ENCODE measurements at places on chromosomes 7 and 10.

GRCh38 chr7:47778153-47778661 is 170.1 kb downstream of the PKD1L1 start:
- DNase-seq: no peak

DNA sequence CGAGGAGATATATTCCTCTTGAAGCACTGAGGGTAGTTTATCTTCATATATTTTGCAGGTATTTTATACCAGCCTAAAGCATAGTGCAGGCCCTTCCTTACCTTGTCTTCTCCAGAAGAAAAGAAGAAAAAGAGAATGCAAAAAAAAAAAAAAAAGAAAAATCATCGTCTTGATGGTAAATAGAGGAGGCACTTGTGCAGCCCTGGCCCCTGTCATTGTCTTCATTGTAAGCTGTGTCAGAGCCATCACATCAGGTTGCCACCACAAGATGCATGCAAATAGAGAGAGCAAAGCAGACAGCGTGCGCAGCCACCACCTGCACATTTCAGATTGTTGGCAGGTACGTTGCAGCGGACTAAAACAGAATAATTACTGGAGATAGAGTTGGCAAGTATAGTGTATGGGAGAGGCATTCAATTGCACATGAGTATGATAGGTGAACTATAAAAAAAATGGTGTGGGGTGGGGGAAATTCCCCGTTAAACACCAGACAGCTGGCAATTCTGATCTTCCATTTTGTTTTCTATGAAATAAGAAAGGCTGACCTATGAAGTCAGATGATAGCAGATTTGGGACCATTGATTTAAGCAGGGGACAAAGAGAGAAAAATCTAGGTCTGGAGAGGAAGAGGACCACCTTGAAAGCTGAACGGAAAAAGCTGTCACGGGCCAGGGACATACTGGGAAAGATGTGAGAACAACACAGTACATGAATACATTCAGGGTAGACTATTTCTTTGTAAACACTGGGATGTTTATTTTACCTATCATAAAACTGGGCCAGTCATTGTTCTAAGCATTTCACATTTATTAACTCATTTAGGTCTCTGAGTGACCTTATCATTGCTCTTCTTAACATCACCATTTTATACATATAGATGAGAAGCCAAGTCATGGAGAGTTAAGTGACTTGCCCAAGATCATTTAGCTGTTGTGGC is 306.3 kb upstream of the SP8 start:
- DNase-seq: no peak

- DNase-seq: no peak
These were observed 824 bp downstream of the RELN start for GRCh38 chr7:103988468-103989199.

DNA sequence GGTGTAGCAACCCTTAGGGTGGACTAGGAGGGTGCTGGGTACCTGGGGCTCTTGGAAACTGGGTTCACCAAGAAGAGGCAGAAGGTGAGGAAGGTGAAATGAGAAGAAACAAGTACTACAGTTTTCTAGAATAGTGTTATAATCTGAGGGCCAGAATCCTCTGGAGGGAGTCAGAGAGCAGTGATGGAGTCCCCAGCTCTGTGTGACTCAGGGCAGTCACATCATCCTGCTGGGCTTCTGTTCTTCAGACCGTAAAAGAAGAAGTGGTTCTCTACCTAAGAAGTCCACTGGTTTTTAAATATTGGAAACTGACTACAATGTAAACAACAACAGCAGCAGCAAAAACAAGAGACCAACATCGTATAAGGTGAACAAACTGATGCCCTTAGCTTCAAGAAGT is 197.3 kb downstream of the PRPF18 start:
- no peak for DNase-seq

- peak; percentile 33 for DNase-seq
These were observed 112.7 kb downstream of the SLIT1 start for GRCh38 chr10:97072851-97073665.

- no peak for DNase-seq
These were observed 42.3 kb downstream of the TBXAS1 start for GRCh38 chr7:139871331-139871730.

DNA sequence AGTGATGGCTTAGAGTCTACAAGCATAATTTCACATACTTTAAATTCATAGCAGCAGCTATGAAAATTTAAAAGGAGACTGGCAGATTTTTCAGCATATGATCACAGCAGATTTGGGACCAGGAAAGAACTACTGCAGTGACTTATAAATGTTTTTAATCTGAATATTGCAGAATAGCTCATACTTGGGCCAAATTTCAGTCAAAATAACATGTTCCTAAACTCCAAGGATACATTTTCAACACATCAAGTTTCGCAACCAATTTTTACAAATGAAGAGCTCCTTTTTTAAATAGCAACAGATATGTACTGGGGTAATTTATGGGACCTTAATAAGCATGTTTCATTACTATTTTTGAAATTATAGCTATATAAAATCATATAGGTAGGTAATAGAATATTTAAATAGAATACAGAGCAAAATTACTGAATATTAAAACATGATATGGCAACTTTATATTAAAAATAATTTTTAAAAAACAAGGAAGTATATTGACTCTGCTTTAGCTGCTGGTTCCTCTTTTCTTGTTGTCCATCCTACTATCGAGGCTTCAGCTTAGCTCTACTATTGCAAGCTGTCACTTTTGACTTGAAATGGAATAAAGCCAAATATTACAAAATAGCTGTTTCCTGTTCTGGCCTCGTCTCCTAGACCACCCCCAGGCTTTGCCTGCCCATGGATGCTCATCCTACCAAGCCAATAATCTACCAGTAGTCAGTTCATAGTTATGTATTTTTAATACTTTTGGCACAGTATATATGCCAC is 123.1 kb downstream of the NRBF2 start:
- no peak for DNase-seq

- no peak for DNase-seq
These were observed 263.9 kb upstream of the FZD1 start for GRCh38 chr7:90999989-91000979.

- DNase-seq: no peak
These were observed 172.5 kb upstream of the TRIM24 start for GRCh38 chr7:138287549-138287948.

- DNase-seq: no peak
These were observed 423.9 kb downstream of the CALN1 start for GRCh38 chr7:71988201-71988600.

DNA sequence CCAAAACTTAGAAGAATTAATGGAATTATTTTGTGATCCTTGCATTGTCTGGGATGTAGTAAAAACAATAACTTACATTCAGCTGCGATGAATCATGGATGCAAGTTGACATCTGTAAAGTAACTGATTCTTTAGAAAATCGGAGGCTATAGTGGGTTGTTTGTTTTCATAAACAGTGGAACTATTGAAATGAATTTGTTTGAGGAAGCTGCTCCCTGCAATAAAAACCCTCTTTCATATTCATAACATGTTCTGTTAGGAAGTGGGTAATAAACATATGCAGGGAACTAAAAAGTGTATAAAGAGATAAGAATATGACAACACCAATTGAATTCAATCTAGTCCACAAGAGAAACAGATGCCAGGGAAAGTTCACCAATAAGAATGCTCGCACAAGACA is 53.6 kb downstream of the AGMO start:
- no peak for DNase-seq

- DNase-seq: no peak
These were observed 201.2 kb downstream of the PTN start for GRCh38 chr7:137142376-137142775.

- no peak for DNase-seq
These were observed 102.8 kb downstream of the ARHGAP22 start for GRCh38 chr10:48501787-48502771.

GRCh38 chr7:151251689-151252560 is 3.4 kb upstream of the SMARCD3 start:
- no peak for DNase-seq

GRCh38 chr10:4780782-4781181 is 45.2 kb upstream of the AKR1E2 start:
- no peak for DNase-seq

- no peak for DNase-seq
These were observed 8.1 kb downstream of the DDC start for GRCh38 chr7:50557099-50557498.

- DNase-seq: no peak
These were observed 6.5 kb upstream of the GIMAP8 start for GRCh38 chr7:150443793-150444540.

- DNase-seq: no peak
These were observed 119.5 kb downstream of the RNF216 start for GRCh38 chr7:5661942-5662341.

GRCh38 chr7:17681965-17682364 is 258.3 kb downstream of the SNX13 start:
- no peak for DNase-seq

GRCh38 chr10:68861253-68861652 is 33.9 kb downstream of the STOX1 start:
- DNase-seq: no peak

DNA sequence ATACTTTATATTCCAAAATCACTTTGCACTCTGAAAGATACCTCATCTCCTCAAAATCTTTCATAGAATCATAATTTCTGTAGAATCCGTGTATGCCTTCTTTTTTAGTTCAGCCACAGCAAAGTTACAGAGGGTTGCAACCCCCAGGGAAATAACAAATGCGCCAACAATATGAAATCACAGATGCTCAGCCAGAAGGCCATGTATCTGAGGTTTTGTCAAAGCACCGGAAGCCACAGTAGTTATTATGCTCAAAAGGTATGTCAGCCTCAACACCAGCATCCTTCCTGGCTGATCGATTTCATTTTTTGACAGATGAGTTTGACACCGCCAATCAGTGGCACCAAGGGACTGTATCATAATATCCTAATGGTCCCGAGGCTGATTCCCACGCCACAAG is 204.1 kb downstream of the KCNMA1 start:
- DNase-seq: no peak

DNA sequence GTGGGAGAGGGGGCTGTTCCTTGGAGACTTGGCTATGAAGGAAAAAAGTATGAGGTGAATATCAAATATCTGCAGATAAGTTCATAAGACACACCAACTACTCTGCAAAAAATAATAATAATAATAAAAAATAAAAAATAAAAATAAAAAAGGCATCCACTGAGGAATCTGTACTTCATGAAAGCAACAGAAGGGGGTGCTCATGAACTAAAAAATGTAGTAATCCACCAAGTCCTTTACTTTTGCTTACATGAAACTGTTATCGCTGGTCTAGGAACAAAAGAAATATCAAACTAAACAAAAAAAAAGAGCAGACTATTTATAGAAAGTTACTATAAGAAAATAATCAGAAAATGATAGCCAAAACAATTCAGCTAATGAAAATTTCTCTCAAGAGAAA is 579.0 kb downstream of the PHTF2 start:
- DNase-seq: no peak

DNA sequence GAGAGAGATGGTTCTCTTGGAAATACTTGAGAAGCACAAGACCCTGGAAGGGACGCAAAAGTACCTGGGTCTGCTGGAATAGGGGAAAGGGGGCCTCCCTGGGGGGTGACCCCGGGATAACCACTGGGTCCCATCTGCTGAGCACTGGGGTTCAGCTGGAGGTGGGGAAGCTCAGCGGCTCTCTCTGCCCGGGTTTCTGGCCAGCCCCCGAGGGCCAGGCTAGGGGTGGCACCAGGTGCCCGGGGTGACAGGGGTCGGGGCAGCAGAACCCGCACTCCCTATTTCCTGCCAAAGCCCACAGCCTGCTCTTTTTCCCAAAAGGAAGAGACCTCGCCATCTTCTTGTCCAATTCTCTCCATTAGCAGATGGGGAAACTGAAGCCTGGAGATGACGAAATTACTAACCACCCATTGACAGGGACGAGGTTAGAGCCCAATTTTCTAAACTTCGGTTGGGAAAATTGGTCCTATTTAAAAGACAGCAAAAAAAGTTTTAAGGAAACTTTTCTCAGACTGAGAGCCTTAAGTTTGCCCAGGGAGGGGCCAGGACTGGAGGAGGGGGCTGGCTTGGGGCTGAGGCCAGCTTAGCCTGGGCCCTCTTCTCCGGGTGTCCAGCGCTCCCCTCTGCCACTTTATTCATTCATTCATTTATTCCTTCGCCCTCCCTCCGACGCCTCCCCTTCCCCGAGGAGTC is 17.8 kb upstream of the GATA3 start:
- no peak for DNase-seq

GRCh38 chr10:2851566-2851965 is 215.8 kb upstream of the PFKP start:
- DNase-seq: no peak

DNA sequence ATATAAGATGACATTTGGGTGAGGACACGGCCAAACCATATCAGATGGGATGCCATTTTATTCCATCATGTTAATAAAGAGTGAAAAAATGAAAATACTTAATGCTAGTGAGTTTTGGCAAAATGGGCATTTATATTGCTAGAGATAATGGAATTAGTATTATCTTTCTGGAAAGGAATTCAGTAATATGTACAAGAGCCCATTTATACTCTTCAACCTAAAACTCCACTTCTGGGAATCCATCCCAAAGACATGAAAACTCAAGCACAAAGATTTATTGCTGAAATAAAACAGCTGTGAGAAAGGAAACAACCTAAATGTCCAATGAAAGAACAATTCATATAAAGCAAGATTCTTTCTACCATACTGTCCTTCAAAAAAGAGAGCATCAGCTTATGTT is 96.0 kb upstream of the TMEM168 start:
- no peak for DNase-seq

DNA sequence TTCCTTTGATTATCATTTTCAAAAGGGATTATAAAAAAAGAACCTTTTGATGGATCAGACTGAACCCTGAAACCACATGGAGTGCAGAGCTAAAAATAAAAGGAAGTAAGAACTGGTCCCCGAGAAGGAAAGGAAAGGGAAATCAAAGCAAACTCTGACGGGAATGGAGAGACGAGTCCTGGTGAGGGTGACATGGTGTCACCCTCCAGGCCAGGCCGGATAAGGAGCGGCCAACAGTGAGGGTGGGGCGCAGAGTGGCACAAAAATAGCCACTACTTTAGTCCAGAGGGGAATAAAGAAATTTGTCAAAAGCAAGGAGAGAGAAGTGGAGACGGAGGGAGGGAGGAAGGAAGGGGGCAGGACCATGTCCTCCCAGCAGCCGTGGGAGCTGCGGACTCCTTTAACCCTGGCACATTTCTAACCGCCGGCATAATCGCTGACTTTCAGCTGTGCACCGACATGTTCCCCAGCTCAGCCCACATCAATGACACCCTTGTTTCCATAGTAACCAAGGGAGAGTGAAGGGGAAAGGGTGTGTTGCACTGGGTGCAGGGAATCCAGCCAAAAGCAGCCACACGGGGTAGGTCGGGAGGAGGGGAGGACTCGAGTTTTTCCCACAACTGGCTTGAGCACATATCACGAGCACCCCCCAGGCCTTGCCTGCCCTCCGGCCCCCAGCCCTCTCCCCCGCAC is 29.7 kb downstream of the TRIM8 start:
- DNase-seq: peak; percentile 42

DNA sequence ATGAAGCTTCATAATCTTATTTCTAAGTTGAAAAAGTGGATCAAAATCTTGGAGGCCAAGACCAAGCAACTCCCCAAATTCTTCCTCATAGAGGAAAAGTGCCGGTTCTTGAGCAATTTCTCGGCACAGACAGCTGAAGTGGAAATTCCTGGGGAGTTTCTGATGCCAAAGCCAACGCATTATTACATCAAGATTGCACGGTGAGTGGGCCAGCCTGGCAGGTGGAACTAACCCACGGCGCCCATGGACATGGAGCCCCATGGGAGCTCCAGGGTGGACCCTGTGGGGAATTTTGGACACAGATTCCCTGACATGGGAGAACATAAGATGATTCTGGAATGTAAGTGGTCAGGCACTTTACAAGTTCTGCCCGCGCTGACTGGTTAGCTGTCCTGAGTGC is 125.9 kb downstream of the TRRAP start:
- DNase-seq: no peak

GRCh38 chr7:128347647-128348097 is 4.0 kb upstream of the RBM28 start:
- DNase-seq: no peak

GRCh38 chr7:99837649-99838361 is 10.0 kb downstream of the CYP3A43 start:
- no peak for DNase-seq
